ELF-1 (cell line): ENCODE measurements at places on chromosomes 16 and 17.

GRCh38 chr16:48583075-48584065 is 26.6 kb downstream of the N4BP1 start:
- DNase-seq, result no peak

DNA sequence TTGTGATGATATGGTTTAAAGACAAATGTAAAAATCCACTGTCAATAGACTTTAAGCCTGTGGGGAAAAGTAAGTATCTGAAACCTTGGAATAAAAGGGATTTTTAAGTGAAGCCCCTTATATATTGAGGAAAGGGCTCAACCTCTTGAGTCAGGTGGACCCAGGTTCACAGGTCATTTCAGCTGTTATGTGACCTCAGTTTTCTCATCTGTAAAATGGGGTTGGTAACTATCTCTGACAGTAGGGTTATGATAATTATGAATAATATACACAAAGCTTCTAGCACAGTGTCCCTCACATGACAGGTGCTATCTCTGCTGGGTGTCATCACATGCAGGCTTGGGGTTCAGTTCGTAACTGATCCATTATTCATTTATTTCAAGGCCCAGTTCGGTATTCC is 57.0 kb downstream of the USP10 start:
- DNase-seq, result no peak

DNA sequence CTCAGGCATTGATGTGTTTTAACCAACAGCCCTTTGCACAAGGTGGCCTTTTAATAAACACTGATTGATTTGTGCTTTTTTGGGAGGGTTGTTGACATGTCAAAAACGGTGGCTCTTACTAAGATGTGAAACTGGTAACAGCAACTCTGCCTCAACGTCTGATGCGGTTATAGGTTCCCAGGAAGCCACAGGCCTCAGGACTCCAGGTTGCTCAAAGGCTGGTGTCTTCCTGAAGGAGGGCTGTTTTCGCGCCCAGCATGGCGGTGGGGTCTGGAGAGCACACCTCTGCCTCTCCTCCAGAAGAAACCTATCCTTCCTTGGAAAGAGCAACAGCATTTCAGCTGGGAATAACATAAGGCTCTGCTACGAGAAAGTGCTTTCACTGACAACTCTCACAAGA is 187.5 kb downstream of the IRF8 start:
- DNase-seq, result no peak

DNA sequence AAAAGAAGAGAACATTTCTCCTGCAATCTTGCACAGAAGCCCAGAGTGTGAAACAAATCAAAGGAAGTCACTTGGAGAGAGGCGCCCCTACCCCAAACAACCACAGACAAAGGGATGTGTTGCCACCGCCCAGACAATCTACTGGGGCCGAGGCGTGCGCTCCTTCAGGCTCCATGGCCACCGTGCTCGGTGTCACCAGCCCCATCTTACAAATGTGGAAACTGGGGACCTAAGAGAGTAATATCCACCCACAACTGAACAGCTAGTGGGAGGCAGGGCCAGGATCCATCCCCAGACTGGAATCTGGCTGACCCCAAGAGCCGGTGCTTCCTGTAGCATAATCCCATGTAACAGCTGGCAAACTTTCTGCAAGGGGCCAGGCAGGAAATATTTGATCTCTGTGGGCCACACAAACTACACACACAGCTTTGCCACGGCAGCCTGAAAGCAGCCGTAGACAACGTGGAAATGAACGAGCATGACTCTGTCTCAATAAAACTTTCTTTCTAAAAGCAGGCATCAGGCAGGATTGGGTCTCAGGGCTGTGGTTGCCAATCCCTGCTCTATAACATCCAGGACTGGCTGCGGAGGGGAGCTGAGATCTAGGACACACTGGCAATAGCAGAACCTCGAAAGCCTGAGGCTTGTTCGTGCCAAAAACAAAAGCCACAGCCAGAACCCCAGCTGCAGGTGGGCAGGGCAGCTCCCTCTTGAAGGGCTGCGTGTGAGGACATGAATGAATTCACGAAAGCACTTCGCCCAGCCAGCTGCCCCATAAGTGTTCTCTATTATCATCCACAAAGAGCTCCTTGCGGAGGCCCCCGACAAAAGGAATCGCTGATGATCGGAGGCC is 26.6 kb upstream of the GINS2 start:
- no peak for DNase-seq

GRCh38 chr17:77995146-77995852 is 36.8 kb downstream of the TNRC6C start:
- no peak for DNase-seq

- no peak for DNase-seq
These were observed 2.2 kb upstream of the MOSMO start for GRCh38 chr16:22005746-22006145.
